Neural crest cell (in vitro differentiated cells): ENCODE measurements at places on chromosomes 13 and 19. TPM values are rescaled to one million over a fixed set of nuclear protein-coding genes. Genes with fewer than 3 reads are reported as not detected.
A peak's percentile ranks its signal among the peaks of the same experiment; 100 is the strongest.

Gene SERTM1
- 0.09 TPM in 1 of 2 replicates, not detected in the other for total RNA-seq

Gene NKPD1
- total RNA-seq, result 0.16 and 0.39 TPM in 2 replicates

Gene ATP12A
- total RNA-seq, result 0.12 and 0.23 TPM in 2 replicates

- no peaks in the 10 kb centered on the region for H3K4me1 ChIP-seq
- H3K27ac ChIP-seq, result no peak overlapping the region
- DNase-seq, result no peak
- no peak overlapping the region for H3K4me3 ChIP-seq
These were observed 10.4 kb downstream of the GPR180 start for GRCh38 chr13:94612050-94612449.

GRCh38 chr13:97231118-97231828 is 9.1 kb downstream of the MBNL2 start:
- no peak overlapping the region for H3K4me3 ChIP-seq
- no peak overlapping the region for H3K27ac ChIP-seq
- peaks cover 18% of the 10 kb centered on the region for H3K36me3 ChIP-seq
- no peak for DNase-seq
- H3K27me3 ChIP-seq, result no peaks in the 10 kb centered on the region

DNA sequence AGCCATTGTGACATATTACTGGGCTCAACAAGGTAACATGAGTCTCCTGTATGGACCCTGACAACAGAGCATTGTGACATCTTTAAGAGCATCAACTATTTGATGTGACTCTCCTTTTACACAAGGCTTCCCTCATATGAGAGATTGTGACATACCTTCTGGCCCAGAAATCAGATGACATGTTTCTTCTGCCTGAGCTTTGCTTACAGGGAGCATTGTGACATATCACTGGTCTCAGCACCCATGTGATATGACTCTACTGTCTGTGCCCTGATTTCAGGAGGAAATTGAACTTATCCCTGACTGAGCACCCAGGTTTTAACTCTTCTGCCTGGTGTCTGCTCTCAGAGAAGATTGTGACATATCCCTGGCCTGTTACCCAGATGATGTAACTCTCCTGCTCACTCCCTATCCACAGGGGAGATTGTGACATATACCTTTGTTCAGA is 15.9 kb upstream of the ZNF681 start:
- H3K4me3 ChIP-seq, result no peak overlapping the region
- DNase-seq, result no peak
- H3K36me3 ChIP-seq, result peaks cover 62% of the 10 kb centered on the region
- H3K4me1 ChIP-seq, result peaks cover 8% of the 10 kb centered on the region

GRCh38 chr13:103354171-103354570 is 288.0 kb upstream of the SLC10A2 start:
- no peaks in the 10 kb centered on the region for H3K36me3 ChIP-seq
- H3K4me1 ChIP-seq, result peaks cover 12% of the 10 kb centered on the region
- peak overlapping the region; percentile 81 for H3K27ac ChIP-seq
- no peak for DNase-seq
- no peak overlapping the region for H3K4me3 ChIP-seq

- no peaks in the 10 kb centered on the region for H3K27me3 ChIP-seq
- no peak overlapping the region for H3K27ac ChIP-seq
- no peak overlapping the region for H3K4me3 ChIP-seq
- no peak for DNase-seq
- H3K36me3 ChIP-seq, result peaks cover 16% of the 10 kb centered on the region
These were observed 195.7 kb downstream of the KLF12 start for GRCh38 chr13:73938372-73939070.

- no peak for DNase-seq
- H3K4me3 ChIP-seq, result no peak overlapping the region
- H3K27ac ChIP-seq, result no peak overlapping the region
- no peaks in the 10 kb centered on the region for H3K4me1 ChIP-seq
- H3K27me3 ChIP-seq, result peaks cover 52% of the 10 kb centered on the region
These were observed 43.4 kb upstream of the NFIC start for GRCh38 chr19:3323026-3323425.
